ENCODE measurements at places on chromosomes 16 and 17.

DNA sequence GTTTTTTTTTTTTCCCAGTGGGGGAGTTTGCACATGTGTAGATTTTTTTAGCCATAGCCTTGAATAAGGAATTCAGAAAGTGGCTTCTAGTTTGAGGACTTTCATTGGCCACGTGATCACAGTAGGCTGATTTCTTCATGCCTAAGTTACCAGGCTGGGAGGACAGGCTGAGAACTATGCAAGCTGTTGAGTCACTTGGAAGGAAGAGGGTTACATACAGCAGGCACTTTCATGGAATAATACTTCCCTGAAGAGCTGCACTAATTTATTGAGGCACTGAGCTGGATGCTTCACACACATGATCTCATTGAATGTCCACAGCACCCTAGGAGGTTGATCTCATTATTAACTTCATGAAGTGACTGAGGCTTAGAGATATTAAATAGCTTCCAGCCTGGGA lies 22.8 kb downstream of the PRKCB start:
- DNase-seq, result no peak

DNA sequence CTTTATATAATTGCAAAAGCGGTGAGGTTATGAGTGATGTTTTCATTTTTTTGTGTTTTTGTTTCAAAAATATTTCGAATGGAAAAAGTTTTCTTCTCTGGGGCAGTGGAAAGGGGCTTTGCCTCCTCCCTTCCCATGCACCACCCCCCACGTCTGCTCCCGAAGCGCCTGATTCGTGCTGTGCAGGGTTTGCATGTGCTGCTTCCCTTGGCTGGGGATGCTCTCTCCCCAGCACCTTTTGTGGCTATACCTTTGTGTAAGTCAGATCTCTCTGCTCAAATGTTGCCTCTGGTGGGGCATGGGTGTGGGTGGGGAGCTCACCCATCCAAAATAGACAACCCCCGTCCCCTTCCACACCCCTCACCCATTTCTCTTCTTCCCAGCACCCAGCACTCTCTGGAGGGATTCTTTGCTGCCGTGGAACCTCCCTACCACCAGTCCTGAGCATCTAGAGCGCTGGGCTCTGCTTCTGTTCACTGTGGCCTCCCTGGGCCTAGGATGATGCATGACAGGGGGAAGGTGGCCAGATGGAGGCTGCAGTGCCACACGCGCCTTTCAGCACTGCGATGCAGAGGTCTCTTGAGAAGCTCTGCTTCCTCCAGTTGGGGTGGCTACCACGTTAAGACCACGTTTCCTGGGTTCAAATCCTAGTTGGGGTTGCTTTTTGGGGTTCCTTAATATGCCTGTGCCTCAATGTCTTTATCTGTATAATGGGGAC lies 71.2 kb downstream of the IRF8 start:
- no peak for DNase-seq

DNA sequence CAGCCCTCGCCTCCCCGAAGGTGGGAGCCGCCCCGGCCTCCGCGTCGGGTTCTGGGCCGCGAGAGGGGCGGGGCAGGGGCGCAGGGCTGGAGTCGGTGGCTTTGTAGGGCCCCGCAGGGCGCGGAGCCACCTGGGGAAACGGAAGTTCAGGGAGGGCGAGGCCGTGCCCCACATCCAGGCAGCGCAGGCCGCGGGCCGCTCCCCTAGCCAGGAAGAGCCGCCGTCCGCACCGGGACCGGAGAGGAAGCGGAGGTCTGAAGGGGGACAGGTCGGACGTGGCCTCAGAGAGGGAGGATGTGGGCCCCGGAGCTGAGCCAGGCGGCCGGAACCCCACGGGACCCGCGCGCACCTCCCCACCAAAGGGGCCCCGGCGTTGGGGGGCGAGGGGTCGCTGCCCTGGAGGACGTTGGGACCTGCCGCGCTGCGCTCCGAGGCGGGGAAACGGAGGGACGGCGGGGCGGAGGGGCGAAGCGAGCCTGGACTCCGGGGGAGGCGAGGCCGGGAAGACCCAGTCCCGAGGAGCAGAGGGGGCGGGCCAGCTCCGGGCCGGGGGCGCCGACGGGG lies 482 bp upstream of the SLC16A3 start:
- no peak for DNase-seq

GRCh38 chr17:21742326-21742725 lies 50.0 kb downstream of the KCNJ18 start:
- no peak for DNase-seq

GRCh38 chr17:48283411-48283810 lies 146.6 kb downstream of the SKAP1 start:
- DNase-seq, result no peak

DNA sequence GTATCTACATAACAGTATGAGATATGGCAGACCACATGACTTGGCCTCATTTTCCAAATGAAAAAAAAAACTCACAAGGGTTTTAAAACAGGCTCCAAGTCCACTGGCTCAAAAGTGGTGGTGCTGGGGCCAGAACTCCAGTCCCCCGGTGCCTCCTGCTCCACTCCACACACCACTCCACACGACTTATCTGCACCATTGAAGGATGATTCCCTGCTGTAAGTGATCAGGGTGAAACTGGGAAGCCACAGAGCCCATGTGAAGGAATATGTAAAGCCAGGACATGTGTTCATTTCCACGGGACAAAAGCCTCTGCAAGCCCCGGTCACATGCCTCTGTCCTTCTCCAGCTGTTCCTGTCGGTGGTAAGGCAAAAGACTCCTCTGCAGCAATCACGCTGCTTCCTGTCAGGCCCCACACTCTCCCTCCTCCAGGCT lies 97.2 kb downstream of the ZNF18 start:
- no peak for DNase-seq

DNA sequence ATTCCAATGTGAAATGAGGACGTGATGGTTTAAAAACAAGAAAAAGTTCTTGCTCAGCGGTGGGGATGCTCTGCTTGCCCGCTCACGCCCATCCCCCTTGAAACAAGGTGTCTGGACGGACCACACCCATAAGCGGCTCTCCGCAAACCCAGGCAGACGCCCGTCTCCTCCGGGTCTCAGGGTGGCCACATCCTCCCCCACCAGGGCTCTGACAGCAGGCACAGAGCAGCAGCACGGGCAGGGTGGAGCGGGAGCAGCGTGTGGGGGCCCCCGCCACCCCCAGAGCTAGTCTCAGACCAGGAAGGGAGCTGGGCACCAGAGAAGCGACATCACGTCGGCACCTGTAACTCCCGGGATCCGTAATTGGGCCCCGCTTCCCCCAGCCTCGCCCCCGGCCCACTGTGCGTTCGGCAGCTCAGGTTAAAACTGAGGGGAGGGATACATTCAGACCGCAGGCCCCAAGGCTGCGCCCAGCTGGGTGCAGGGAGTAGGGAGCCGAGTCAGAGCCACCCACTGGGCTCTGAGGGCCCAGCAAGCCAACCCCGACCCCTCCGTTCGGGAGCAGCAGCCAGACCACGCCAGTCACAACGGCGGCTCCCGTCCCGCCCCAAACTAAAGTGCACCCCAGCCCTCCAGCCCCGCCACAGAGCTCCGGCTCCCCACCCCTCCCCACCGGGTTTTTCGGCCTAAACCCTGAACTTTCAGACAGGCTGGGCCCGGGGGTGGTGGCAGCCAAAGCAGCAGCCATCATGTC lies 22.0 kb downstream of the CLUH start:
- no peak for DNase-seq

GRCh38 chr16:15427648-15428239 lies 6.6 kb upstream of the BMERB1 start:
- peak; percentile 12 for DNase-seq

GRCh38 chr17:3643889-3644349 lies 7.4 kb downstream of the CTNS start:
- no peak for DNase-seq

DNA sequence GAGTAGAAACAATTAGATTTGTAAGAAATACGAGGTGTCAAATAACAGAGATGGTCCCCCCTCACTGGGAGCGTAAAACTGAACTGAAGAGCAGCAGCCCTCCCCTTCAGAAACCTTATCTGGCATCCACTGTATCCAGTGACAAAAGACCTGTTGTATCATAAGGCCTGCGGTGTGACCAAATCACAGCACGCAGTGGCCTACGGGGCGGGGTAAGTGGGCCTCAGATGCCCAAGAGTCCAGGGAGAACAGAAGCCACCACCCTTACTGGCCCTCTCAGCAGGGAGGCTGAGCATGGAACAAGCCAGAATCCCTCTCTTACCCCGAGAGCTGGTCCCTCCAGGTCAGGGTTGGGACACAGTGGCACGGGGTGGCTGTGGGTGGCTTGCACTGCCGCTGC lies 5.5 kb downstream of the JMJD6 start:
- DNase-seq, result no peak

GRCh38 chr16:49593424-49594040 lies 219.9 kb downstream of the C16orf78 start:
- DNase-seq, result no peak

GRCh38 chr16:10493276-10493675 lies 87.1 kb downstream of the EMP2 start:
- DNase-seq, result no peak

DNA sequence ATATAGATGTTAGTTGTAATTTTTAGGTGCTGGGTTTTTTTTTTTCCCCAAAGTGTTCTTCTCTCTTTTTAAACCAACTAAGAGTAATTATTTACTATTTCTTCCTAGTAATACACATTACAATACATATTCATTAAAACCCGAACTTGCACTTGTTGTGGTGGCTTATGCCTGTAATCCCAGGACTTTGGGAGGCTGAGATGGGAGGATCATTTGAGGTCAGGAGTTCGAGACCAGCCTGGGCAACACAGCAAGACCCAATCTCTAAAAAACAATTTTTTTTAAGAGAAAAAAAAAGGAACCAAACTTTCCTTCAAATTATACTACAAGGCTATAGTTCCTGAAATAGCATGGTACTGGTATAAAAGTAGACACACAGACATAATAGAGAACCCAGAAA lies 3.8 kb downstream of the EFCAB5 start:
- DNase-seq, result no peak

- DNase-seq, result no peak
Observed at GRCh38 chr16:85826686-85827247, 27.3 kb downstream of the COX4I1 start.
